ENCODE measurements at places on chromosomes 6 and 20. TPM values are rescaled to one million over a fixed set of nuclear protein-coding genes. Genes with fewer than 3 reads are reported as not detected.

- DNase-seq, result no peak
These were observed 22.8 kb upstream of the CCN6 start for GRCh38 chr6:112030961-112031660.

- DNase-seq, result no peak
These were observed 36.1 kb downstream of the EFCAB8 start for GRCh38 chr20:32894711-32895355.

PABPC1L gene
- 127 TPM for total RNA-seq

DNA sequence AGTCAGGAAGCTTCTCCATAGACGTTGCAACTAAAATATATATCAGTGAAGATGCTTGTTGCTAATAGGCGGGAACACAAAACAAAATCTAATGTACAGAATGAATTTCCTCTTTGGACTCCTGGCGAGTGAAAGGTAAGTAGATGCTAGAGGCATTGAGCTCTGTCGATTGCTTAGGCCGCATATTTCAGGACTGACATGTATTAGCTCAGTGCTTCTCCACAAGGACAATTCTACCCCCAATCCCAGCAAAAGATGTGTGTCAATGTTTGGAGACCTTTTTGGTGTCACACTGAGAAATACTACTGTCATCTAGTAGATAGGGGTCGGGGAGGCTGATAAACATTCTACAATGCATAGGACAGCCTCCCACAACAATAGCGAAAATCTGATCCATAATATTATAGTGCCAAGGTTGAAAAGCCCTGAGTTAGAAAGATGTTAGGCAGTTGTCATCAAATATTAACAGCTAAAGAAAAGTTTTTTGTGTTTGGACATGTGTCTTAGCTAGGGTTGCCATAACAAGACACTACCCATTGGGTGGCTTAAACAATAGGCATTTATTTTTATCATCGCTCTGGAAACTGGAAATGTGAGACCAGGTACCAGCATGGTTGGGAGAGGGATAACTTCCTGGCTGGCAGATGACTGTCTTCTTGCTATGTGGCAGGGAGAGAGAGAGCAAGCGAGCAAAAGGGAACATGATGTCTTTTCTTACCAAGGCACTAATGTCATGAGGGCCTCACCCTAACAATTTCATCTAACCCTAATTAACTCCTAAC, 48.0 kb upstream of the BCAS1 start:
- no peak for DNase-seq

MUC22 gene
- total RNA-seq, result not detected

NTSR1 gene
- 187 TPM for total RNA-seq

Data from HCT116 (cell line).